ENCODE measurements at places on chromosomes 13 and 19.

DNA sequence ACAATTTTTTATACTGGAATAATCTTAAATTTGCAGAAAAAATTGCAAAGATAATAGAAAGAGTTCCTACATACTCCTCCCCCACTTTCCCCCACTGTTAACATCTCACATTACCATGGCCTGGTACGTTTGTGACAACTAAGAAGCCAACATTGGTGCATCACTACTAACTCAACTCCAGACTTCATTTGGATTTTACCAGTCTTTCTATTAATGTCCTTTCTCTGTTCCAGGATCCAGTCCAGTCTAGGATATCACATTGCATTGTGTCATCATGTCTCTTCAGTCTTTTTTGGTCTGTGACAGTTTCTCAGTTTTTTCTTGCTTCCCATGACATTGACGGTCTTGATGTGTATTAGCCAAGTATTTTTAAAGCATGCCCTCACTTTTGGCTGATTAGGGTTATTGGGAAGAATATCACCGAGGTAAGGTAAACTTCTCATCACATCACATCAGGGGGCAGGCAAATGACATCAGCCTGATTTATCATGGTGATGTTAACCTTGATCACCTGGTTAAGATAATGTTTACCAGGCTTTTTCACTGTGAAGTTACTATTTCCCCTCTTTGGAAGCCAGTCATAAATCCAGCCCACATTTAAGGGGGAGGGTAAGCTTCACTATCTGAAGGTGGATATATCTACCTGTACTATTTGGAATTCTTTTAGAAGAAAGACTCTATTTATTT is 322.1 kb downstream of the ENOX1 start:
- DNase-seq, result no peak

DNA sequence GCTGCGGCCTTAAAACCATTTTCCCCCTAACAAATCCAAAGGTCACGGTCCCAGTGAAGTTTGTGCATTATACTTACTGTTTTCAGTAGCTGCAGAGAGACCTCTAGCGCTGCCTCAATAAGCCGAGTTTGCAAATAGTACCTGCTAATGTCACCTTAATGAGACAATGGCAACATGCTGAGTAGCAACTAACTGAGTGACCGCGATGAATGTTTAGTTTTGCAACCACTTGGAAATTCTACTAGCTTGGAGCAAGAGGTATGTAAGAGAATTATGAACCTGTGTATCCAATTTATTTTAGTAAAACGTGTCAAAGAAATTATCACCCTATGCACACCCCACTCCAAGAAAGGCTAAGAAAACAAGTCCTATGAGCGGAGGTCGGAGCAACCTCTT is 1.2 kb downstream of the KPNA3 start:
- DNase-seq, result no peak

- DNase-seq, result no peak
These were observed 230.4 kb upstream of the KLHL1 start for GRCh38 chr13:70338609-70339008.

DNA sequence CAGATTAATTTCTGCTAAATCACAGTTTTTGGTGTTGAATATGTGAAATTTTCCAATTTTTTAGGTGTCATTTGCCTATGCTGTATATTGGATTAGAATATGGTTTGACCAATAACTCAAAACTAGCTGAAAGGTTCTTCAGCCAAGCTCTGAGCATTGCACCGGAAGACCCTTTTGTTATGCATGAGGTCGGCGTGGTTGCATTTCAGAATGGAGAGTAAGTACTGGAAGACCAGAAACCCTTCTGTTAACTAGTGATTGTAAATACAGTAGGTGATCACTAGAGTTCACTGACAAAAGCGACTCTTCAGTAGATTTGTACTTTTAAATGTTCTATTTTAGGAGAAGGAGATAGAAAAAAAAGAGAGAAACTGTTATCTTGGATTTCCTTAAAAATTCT is 22.3 kb downstream of the CDC16 start:
- DNase-seq, result no peak

- no peak for DNase-seq
These were observed 142.2 kb downstream of the SIPA1L3 start for GRCh38 chr19:38049105-38049649.

- no peak for DNase-seq
These were observed 44.3 kb downstream of the NDFIP2 start for GRCh38 chr13:79525064-79525857.

DNA sequence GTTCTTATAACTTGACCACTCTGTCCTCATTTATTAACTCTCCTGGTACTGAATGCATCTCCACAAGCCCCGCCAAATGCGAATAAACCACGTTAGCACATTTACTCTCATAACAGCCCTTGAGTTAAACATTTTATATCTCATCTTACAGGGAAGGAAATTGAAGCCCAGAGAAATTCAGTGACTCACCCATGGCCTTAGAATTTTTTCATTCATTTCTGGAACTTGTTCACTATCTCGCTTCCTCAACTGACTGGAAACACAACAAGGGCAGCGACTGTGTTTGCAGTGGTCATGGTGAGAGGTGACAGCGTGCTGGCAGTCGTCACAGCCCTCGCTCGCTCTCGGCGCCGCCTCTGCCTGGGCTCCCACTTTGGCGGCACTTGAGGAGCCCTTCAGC is 39.5 kb downstream of the SERP2 start:
- DNase-seq, result no peak

DNA sequence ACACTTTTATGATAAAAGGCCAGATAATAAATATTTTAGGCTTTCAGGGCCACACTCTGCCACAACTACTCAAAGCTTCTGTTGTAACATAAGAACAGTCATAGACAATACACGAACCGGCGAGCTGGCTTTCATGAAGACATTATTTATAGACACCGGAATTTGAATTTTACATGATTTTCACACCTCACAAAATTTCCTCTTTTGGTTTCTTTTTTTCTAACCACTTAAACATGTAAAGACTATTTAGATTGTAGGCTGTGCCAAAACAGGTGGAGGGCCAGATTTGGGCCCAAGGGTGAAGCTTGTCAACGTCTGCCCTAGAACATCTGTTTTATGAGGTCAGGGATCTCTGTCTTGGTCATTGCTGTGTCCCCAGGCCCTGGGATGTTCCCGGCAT is 29.7 kb upstream of the FXYD3 start:
- DNase-seq, result no peak

Data from stimulated activated CD8-positive, alpha-beta memory T cell treated with anti-CD3 and anti-CD28 coated beads, Interleukin-4, amount 100 ng/mL, for 4 hours (primary cell).